PC-3 (cell line): ENCODE measurements at places on chromosomes 7 and 10. TPM values are rescaled to one million over a fixed set of nuclear protein-coding genes. Genes with fewer than 3 reads are reported as not detected.
A peak's percentile ranks its signal among the peaks of the same experiment; 100 is the strongest.

DNA sequence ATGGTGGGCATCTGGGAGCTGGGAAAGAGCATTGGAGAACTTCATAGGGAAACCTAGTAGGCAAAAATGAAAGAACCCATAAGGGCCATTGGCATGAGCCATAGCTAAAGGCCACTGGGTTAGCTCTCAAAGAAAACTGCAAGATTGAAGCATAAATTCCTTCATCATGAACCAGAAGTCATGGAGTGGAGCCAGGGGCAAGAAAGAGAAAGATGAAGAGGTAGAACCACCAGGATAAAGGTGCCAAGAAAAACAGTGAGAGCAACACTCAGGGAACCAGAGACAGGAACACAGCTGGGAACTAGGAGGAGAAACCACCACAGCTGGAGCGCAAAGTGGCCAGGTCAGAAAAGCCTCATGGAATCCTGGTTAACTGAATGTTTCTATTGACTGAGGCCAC, 11.5 kb upstream of the SGMS1 start:
- peak; percentile 45 for DNase-seq

GRCh38 chr7:1856161-1856887, 186.2 kb downstream of the ELFN1 start:
- no peak for DNase-seq

- DNase-seq = no peak
Measured at GRCh38 chr10:123891144-123892071, at the start of gene CPXM2. Gene CPXM2 (minus strand): TSS chr10:123891807. CDS start chr10:123891659, 148 bp downstream.

GRCh38 chr7:28125431-28126409, 54.9 kb downstream of the JAZF1 start:
- no peak for DNase-seq

DNA sequence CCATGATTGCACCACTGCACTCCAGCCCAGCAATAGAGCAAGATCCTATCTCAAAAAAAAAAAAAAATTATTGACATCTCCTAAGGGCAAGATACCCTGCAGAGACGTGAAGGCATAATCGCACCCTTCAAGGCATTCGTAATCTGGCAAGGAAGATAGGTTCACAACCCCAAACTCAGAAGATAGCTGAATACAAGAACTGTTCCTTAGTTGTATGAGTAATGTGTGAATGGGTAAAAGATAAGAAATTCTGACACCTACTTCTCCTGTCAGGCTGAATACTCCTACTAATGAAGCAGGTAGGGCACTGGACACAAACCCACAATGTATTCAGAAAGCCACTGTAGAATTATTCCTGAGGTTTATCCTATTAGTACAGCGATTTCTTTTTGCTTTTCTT, 882.4 kb upstream of the AUTS2 start:
- DNase-seq = no peak

DNA sequence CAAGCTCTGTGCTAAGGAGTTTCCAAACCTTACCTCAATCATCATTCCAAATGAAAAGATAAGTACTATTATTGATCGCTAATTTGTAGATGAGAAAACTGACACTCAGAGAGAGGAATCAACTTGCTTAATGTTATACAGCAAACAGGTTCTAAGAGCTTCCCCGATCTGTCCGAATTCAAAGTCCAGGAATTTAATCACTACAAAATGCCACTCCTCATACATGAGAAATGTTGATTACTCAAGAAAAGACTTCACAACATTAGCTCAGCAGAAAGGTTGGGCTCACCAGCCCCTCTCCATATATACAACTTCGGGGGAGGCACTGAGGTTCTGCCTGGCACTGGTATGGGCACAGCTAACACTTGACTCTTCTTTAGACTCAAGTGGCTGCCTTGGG, 80.7 kb downstream of the SLC16A9 start:
- DNase-seq = no peak

DNA sequence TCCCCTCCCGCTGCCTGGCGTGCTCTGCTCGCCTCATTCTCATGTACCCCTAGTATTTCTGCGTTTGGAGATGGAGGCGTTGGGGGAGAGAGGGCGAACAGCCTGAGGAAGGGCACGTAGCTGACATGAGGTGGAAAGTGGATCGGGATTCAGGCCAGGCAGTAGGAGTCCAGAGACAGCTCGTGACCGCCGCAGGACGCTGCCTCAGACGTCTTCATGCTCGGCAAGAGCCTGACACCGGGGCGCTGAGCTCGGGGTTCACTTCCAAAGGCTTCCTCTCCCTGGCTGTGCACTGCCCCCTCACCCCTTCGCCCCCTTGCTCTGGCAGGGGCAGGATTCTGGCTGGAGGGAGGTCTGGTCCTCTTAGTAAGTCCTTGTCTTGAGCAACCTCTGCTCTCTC, 374.4 kb upstream of the MKI67 start:
- DNase-seq = no peak

DNA sequence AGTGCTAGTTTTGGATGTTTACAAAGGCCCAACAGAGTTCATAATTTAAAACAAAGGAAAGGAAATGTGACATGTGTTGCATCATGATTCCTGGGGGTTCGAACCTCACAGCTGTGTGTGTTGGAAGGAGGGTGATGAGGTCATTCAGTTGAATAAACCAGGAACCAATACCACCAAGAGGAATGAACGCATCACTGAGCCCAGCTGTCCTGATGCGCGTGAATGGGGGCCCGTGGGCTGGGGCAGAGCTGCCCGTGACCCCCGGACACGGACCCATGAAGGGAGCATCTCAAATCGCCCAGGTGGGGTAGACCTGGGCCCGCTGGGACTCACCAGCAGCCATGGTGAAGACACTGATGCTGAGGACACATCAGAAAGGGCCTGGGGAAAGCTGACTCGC, 33.0 kb downstream of the BRI3 start:
- DNase-seq = no peak

GRCh38 chr7:65230231-65230630, 143.4 kb upstream of the ZNF92 start:
- no peak for DNase-seq

GRCh38 chr7:130142654-130143333, 62.4 kb downstream of the TMEM209 start:
- DNase-seq = no peak

- no peak for DNase-seq
Measured at GRCh38 chr7:36217211-36217960, 64.3 kb downstream of the EEPD1 start.

- peak; percentile 74 for DNase-seq
Measured at GRCh38 chr7:111560773-111561653, 1.3 kb downstream of the IMMP2L start.

DNA sequence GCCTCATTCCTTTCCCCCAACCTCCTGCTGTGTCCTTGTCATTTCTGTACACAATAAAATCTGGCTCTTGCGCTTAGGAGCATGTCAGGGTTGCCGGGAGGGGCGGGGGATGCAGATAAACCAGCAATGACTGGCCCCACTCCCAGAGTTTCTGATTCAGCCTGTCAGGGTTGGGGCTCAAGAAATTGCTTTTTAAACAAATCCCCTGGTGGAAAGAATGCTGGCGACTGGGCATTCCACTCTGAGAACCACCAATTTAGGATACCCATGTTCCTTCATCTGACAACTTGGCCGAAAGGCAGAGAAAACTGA, 376.4 kb downstream of the TCERG1L start:
- no peak for DNase-seq

GRCh38 chr10:124647421-124648130, 96.6 kb downstream of the FAM53B start:
- peak; percentile 6 for DNase-seq

DNA sequence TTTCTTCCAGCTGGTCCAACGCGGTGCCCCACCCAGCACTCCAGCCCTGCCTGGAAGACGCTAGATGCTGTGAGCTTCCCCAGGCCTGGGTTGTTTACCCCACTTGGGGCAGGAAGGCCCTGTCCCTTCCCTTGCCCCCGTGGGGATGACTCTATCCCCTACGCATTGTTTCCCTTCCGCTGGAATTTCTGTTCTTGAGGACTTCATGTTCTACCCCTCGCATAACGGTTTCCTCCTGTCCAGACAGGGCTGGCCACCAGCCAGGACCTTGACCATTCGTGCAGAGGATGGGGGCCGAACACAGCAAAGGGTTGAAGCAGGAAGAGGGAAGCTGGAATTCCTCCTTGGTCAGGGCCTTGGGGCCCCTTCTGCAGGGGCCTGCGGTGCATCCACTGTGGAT, 14.7 kb upstream of the SERPINE1 start:
- DNase-seq = no peak

GRCh38 chr7:107100824-107101223, 56.3 kb downstream of the PRKAR2B start:
- no peak for DNase-seq

DNA sequence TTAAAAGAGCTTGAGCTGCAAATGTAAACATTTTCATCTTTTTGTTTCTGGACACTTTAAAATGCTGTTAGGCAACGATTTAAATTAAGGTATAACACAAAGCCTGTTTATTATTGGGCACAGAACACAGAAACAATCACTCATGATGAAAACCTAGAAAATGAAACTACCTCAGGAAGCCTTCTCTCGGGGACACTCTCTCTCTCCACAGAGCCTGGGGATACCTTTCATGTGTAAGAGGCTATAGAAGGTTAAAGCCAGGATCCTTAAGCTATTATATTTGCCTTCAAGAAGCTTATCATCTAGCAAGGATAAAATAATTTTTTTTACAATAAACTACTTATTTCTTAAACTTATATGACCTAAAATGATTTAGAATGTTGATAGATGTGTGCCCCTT, 194.1 kb downstream of the SKAP2 start:
- no peak for DNase-seq

- no peak for DNase-seq
Measured at GRCh38 chr10:128922172-128922571, 544.9 kb upstream of the MGMT start.

DNA sequence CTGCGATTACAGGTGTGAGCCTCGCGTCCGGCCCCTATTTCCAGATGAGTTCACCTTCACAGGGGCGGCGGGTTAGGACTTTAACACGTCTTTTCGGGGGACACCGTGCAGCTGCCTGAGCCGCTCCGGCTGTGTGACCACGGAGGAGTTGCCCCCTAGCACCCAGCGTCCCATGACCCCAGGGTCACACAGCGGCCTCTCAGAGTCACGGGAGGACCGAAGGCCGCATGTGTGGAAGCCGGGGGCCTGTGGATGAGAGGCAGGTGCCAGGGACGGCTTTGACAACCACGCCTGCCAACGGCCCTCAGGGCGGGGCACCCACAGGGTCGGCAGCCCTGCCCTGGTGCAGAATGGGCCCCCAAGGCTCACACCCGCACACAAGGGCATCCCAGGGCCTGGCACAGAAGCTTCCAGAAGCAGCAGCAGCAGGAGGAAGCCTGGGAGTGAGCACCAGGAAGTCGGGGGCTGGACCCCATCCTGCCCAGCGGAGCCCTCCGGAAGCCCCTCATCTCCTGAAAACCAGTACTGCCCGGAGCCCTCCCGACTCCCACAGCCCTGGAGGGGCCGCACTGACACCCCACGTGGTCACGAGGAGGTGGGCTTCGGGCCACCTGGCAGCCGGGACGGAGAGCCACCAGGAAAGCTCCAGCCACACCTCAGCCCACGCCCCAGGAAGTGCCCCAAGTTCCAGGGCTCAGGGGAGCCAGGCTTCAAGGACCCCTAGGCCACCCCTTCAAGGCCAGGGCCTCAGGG, 32.7 kb downstream of the ADAP1 start:
- no peak for DNase-seq

DNA sequence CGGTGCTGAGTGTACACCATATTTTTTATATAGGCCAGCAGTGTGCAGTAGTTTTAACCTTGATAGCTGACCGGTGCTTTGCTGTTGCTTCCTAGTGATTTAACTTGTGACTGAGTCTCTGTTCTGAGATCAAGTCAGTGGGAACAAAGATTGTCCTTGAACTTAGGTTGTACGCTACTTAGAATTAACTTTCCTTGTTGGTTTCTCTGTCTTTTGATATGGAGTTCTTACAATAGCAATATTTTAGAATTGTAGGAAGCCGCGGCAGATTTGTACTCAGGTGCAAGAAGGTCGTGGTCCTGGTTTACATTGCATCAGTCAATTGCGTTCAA, 1.3 kb downstream of the DDX21 start:
- no peak for DNase-seq

DNA sequence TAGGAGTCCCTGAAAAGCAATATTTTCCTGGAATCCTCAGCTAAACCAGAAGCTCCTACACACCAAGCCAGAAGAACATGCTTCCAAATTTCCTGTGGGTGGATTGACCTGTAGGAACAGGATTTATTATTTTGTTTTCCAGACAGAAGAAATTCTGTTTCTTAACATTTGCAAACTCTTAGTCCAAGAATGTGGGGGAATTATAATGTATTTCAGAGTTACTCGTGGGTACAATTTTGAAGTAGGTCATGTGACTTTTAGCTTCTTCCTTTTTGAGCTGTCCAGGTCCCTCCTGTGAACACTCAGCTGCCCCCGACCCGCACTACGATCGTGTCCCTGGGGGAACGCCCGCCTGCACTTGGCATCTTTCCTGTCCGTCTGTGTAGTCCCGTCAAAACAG, 27.7 kb upstream of the VIPR2 start:
- DNase-seq = no peak

- DNase-seq = no peak
Measured at GRCh38 chr10:3886191-3886590, 101.2 kb upstream of the KLF6 start.

DNA sequence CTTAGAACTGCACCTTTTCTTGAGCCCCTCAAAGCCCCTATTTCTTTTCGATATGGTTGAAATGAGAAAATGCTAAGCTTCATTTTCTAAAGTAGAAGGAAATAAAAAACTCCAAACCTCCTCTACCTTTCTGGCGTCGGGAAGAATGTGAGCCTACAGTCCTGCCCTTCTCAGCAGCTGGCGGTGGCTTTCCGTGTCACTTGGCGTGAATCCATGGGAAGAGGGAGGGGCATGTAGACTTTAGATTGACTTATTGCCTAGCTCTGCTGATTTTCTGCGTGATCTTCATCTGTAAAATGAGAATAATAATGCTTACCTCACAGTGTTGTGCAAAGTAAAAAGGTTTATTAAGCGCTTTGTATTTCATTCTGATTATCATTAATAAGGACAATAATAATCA, 35.0 kb downstream of the PRR15 start:
- DNase-seq = peak; percentile 26

- no peak for DNase-seq
Measured at GRCh38 chr10:73863039-73863817, 11.1 kb downstream of the CAMK2G start.

- no peak for DNase-seq
Measured at GRCh38 chr10:45419676-45420025, 45.6 kb downstream of the ALOX5 start.

The TRIM4 gene
- 11.1 and 13.9 TPM in 2 replicates for total RNA-seq

The SPAG6 gene
- 0.04 and 0.12 TPM in 2 replicates for total RNA-seq

The WDR11 gene
- total RNA-seq = 29.3 and 37.5 TPM in 2 replicates

The FKBP6 gene
- total RNA-seq = not detected in 2 replicates

The CYP2C19 gene
- total RNA-seq = not detected in 2 replicates

The TRIP6 gene
- total RNA-seq = 11.3 and 14.6 TPM in 2 replicates

The RBP4 gene
- 4.4 and 8.5 TPM in 2 replicates for total RNA-seq

The CYP3A7 gene
- not detected in 2 replicates for total RNA-seq

The CCDC3 gene
- not detected in 2 replicates for total RNA-seq

The NRG3 gene
- total RNA-seq = not detected in 2 replicates

The ATOH7 gene
- 1.1 TPM in 1 of 2 replicates, not detected in the other for total RNA-seq

The SPDYE8 gene
- total RNA-seq = not detected in 2 replicates

The TRIL gene
- 0.12 and 0.29 TPM in 2 replicates for total RNA-seq

The ZNF853 gene
- total RNA-seq = 1.0 and 1.6 TPM in 2 replicates
